ENCODE measurements at places on chromosomes 5 and 9.
A peak's percentile ranks its signal among the peaks of the same experiment; 100 is the strongest.

DNA sequence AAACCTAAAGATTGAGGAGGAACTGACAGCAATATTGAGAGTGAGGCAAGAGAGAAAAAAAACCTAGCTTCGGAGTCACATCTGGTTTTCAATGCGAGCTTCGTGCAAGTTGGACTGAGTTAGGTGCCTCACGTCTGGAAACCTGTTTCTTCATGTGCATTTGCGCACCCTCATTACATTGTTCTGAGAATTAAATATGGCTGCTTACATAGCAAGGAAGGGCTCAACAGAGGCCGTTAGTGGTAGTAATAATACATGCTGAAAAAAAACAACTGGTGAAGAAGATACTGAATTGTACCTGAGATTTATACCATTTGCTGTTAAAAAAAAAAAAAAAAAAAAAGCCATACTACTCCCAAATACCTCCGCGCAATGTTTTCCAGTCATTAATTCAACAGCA, 18.6 kb downstream of the DNAJA1 start:
- no peak for DNase-seq

GRCh38 chr9:111683392-111683791, 22.0 kb downstream of the GNG10 start:
- no peak for DNase-seq

DNA sequence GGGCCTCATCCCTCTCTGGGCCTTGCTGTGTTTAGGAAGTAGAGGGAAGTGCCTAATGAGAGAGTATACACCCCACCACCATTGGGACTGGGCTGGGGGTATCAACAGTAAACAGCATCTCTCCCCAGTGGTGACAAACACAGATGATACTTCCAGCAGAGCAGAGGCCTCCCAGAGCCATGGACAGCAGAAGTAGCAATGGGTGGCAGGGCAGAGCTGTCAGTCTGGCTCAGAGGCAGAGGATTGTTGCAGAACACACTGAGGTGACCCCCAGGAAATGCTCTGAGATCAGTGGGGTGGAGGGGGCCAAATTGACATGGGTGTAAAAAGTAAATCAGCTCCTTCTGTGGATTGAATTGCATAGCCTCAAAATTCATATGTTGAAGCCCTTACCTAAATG, 12.1 kb upstream of the P4HA2 start:
- DNase-seq: no peak

DNA sequence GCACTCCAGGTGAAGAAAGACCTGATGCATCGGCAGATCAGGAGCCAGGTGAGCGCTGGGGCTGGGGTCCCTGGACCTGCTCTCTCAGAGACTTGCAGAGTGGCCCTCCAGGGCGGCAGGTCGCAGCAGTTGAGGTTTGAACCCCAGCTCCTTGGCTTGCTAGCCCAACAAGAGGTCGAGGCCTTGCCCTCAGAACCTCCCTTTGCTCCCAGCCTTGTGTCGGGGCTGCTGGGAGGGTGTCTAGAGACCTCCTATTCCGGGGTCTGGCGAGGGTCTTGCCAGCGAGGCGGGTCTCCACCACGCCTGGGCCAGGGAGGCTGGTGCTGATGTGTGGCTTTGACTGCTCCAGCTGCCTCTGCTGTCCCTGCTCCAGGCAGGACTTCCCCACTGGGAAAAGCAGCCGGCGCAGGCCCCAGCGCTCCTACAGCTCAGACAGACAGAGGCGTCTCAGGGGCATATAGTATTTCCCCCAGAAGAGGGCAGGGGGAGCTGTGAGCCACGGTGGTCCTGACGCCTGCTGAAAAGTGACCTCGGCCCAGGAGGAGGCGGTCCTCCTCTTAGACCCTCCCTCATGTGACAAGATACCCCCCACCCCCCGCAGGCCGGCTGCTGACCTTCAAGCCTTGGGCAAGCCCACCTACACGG, 38.3 kb downstream of the LRSAM1 start:
- no peak for DNase-seq

- no peak for DNase-seq
Observed at GRCh38 chr5:18008940-18009339, 374.7 kb downstream of the TAF11L14 start.

DNA sequence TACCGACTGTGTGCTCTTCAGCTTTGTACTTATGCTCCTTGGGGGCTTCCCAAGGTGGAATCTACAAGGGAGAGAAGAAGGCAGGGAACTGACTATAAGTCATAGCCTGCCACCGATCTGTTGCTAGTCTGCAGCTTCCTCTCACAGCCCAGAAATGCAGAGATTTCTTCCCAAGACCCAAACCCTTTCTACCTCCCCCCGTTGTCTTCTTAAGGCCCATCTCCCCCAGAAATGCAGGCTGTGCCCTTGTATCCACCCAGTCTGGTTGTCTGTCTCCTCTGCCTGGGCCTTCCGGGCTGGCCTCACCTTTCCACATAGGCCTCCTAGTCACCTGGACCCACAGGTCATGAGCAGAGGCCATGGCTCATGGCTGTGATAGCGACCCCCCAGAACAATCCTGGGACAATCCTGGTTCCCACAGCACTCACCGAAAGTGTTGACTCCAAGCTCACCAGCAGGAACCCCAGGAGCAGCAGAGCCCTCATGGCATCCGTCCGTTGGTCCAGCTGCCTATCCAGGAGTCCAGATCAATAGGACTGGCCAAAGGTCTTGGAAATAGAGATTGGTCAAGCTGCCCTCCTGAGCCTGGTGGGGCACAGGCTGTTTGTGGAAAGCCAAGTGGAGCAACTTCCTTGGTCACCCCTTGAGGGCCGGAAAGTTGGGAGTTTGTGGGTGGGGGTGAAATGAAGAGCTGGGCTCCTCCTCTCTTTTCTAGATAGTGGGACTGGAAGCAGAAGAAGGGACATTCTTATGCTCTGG, at the start of gene F12:
Gene F12 (minus strand): TSS at position 522 of the 759 bp plus-strand sequence. CDS start 37 bp downstream, at position 485.
- no peak for DNase-seq

DNA sequence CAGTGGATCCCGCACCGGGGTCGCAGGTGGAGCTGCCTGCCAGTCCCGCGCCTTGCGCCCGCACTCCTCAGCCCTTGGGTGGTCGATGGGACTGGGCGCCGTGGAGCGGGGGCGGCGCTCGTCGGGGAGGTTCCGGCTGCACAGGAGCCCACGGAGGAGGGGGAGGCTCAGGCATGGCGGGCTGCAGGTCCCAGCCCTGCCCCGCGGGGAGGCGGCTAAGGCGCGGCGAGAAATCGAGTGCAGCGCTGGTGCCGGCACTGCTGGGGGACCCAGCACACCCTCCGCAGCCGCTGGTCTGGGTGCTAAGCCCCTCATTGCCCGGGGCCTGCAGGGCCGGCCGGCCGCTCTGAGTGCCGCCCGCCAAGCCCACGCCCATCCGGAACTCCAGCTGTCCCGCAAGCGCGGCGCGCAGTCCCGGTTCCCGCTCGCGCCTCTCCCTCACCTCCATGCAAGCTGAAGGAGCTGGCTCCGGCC, 120.6 kb upstream of the MEF2C start:
- DNase-seq: no peak

DNA sequence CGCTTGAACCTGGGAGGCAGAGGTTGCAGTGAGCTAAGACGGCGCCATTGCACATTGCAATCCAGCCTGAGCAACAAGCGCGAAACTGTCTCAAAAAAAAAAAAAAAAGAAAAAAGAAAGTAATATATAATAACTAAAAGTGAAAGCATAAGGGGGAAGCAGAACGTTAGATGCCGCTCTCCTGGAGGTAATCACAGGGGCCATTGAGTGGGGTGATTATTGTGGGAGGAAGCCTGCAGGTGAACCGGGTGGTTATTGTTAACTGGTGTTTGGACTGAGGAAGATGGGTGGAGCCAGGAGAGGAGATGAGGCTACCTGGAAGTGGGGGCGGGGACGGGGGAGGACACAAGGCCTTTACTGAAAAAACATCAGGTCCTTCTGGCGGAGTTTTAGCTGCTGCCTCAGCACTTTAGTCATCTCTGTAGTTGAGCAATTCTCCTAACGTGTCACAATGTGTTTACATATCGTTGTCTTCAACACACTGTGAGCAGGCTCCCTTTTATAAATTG, 5.3 kb upstream of the TJP2 start:
- DNase-seq: peak; percentile 20

- no peak for DNase-seq
Observed at GRCh38 chr9:2271426-2271825, 256.3 kb downstream of the SMARCA2 start.

- DNase-seq: no peak
Observed at GRCh38 chr5:945691-946551, 53.2 kb downstream of the TRIP13 start.

DNA sequence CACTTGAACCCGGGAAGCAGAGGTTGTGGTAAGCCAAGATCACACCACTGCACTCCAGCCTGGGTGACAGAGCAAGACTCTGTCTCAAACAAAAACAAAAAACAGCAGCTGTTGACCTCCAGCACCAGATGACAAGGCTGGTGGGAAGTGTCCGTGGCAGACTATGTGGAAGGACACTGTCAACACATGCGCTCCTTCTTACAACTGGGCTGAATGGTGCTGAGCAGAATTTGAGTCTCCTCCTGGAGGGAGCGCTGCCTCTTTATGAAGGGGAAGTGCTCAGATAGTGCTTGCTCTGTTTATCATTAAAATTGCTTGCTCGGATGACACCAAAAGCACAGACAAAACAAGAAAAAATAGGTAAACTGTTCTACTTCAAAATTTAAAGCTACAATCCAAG, 9.2 kb upstream of the CFAP157 start:
- no peak for DNase-seq

- DNase-seq: no peak
Observed at GRCh38 chr9:134950386-134951210, 32.9 kb upstream of the FCN1 start.
